ENCODE measurements at places on chromosomes 4 and X.

GRCh38 chr4:7956270-7956808 lies 16.7 kb upstream of the AFAP1 start:
- no peak for DNase-seq

DNA sequence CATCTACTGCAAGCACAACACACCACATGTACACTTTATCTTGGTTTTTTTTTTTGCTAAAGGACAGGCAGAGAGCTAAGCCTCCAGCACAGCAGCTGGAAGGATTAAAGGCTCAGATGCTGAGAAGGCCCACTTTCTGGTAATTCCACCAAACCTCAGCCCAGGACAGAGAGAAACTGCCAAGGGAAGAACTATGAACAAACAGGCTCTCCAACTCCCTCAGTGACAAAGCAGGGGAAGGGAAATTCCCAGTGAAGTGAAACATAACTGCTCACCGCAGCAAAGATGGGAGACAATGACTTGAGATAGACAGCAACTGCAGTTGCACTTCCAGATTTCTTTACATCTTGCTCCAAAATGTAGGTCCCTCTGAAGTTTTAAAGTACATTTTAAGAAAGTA lies 4.8 kb downstream of the PROM1 start:
- DNase-seq: no peak

DNA sequence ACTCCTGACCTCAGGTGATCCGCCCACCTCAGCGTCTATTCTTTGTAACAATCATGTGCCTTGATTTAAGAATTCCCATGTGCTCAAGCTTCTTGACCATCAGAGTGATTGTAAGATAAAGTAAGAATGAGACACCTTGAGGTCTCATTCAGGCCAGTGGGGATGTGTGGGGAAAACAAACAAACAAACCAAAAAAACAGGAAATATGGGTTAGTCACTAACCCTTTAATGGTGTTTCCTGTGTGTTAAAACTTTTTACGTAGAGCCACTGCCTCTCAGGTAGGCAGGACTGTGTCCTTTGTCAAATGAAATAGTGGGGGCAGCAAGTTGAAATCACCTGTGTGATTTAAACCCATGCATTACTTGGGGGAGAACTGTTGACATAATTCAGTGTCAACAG lies 91.5 kb upstream of the DHRSX start:
- DNase-seq: no peak

GRCh38 chr4:150583287-150584110 lies 1.5 kb downstream of the MAB21L2 start:
- DNase-seq: no peak

GRCh38 chr4:165152527-165152926 lies 39.9 kb upstream of the TMEM192 start:
- DNase-seq: no peak

GRCh38 chr4:32191961-32192360 lies 1471.8 kb downstream of the PCDH7 start:
- DNase-seq: no peak

DNA sequence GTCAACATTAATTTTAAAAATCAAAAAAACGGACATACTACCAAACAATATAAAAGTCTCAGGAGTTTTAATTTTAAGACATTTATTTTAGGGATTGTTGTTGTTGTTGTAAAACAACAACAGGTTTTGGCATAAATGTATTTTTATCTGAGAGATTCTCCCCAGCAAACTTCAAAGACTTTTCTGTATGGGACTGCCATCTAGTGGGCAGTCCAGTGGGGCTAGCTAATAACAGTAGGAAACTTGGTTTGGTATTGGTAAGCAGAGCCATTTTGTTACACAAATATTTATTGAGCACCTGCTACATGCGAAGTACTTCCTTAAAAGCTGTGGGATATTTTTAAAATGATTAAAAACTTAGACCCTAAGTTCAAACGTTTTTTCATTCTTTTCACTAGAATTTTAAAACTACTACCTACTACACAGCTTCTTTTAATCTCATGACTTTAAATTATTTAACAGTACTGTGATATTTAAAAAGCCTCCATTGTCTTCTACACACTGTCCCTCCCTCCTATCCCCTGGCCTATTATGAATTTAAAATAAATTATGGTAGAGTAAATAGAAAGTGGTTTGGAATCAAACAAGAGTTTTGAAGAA lies 1028.4 kb upstream of the INTU start:
- peak; percentile 16 for DNase-seq

- no peak for DNase-seq
These were observed 2.1 kb upstream of the WFS1 start for GRCh38 chr4:6267573-6267972.

DNA sequence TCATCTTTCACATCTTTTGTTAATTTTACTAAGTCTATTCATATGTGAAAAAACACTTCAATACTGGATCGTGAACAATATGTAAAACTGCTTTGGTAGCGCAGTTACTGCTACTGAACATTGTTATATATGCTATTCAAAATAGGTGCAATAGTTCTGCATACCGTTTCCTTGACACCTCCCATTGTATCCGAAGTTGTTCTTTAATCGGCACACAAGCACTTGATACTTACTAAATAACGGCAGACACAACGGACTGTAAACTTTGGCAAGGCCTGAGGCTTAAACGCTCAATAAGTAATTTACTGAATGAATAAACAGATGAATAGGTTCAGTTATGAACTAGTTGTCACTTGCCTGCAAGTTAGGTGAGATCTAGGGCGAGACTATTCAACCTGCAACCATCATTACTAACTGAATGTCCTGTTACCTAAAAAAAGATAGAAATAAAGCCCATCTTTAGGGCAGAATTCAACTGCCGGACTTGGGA lies 620 bp downstream of the ANAPC10 start:
- no peak for DNase-seq

- DNase-seq: no peak
These were observed at the start of gene PLP1 for GRCh38 chrX:103776546-103776945. Gene PLP1 (plus strand): TSS chrX:103776840. CDS start chrX:103776996, 156 bp downstream.

DNA sequence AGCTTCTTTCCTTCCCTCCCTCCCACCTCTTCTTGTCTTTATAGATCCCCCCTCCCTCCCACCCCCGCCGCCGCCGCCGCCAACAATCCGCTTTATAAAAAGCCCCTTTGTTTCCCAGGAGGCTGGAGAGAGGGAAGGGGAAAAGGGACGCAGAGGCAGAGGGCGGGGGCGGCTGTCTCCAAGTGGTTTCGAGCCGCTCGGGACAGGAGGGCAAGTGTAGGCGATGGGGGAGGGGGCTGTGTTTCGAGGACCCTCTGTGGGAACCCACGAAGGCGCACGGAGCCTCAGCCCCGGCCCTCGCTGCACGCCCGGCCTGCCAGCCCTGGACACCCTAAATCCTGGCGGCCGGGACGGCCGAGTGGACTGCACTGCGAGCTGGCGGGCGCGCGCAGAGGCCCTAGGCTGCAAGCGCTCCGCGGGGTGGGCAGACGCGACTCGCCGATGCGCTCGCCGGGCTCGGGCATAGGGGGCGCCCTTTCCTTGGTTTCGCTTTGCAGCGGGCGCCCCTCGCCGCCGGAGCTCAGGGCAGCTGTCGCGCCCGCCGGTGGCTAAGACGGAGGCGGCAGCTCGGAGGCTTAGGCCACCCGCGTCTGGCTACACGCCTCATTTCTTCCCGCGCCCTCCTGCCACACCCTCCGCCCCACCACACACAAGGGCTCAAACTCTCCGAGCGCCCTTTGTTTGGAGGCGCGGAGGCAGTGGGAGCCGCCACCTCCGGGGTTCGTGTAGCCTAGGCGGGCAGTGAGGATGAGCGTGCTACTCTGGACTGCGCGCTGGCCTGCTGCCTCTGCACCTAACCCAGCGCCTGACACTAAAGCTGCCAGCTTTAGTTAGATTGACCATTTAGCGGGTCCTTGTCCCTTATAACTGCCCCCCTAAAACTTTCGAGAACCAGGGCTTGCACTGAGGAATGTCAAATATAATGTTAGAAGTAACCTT lies 2.2 kb downstream of the MAMLD1 start:
- peak; percentile 41 for DNase-seq

DNA sequence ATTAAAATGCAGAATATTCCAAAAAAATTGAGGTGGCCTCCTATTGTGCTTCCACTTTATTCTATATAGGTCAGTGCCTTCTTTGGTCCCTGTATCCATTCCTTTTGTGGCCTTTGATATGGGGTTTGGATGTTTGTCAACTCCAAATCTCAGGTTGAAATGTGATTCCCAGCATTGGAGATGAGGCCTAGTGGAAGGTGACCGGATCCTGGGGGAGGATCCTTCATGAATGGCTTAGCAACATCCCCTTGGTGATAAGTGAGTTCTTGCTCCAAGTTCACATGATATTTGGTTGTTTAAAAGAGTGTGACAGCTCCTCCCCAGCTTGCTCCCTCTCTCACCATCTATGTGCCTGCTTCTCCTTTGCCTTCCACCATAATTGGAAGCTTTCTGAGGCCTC lies 380.6 kb downstream of the INPP4B start:
- no peak for DNase-seq

- peak; percentile 75 for DNase-seq
These were observed 18.0 kb upstream of the CYP2U1 start for GRCh38 chr4:107913283-107913899.

DNA sequence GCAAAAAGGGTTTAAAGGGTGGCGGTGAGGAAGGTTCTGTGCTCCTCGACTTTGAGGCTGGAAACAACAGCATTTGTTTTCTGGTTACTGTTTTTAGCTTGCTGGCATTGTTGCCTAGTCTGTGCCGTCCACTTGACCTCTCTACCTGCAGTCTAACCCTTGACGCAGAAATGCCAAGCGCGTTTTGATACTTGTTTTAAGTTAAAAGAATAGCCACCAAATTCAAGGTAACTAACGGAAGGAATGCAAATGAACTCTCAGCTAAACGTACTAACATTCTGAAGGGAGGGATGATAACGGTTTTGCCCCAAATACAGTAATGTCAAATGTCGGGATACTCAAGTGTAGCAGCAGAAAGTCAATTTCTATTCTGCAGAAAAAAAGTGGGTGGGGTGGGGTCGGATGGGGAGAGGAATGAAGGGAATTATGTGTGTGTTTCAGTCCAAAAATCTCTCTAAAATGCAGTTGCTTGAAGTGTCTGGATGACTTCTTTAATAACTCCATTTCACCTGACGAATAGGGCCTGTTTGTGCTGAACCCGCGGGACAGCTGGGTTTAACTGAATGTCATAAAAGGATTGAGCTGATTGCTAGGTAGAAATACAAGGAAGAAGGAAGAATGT lies 3.4 kb upstream of the NKX6-1 start:
- no peak for DNase-seq

All from cerebellar cortex (tissue), 1 donor.